ENCODE measurements at places on chromosomes 2 and 18. TPM values are rescaled to one million over a fixed set of nuclear protein-coding genes. Genes with fewer than 3 reads are reported as not detected.

GRCh38 chr2:30266051-30266621, 34.8 kb downstream of the LBH start:
- no peak for DNase-seq

- no peak for DNase-seq
Observed at GRCh38 chr2:96575785-96576456, 39.4 kb downstream of the ARID5A start.

MXD1 gene
- 10.1 TPM for total RNA-seq

GRCh38 chr2:137980459-137980858, 16.2 kb downstream of the HNMT start:
- no peak for DNase-seq

GRCh38 chr2:224670203-224670602, 46.0 kb downstream of the CCDC195 start:
- DNase-seq = no peak

SCG2 gene
- total RNA-seq = 90.3 TPM

DNA sequence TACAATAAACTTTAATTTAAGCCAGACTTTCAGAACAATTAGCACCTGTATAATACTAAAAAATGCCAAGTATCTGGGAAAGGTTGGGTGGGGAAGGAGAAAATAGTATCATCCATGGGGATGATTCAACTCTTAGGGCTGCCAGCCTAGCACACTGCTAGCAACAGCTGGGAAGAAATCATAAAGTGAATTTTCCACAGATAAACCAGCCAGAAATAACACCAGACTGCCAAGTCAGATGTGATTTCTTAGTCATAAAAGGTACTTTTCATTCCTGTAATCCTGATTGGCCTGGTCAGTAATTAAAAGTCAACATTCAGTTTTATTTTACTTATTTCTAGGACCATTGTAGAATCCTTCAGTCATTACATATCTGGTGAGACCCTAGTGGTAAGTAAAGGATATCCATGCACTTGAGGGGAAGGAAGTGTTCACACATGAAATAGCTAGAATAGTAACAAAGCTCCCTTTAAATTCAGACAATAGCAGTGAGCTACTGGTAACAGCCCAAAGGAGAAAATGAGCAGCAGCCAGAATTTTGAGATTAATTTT, 59.4 kb downstream of the LIMS1 start:
- peak; percentile 48 for DNase-seq

DNA sequence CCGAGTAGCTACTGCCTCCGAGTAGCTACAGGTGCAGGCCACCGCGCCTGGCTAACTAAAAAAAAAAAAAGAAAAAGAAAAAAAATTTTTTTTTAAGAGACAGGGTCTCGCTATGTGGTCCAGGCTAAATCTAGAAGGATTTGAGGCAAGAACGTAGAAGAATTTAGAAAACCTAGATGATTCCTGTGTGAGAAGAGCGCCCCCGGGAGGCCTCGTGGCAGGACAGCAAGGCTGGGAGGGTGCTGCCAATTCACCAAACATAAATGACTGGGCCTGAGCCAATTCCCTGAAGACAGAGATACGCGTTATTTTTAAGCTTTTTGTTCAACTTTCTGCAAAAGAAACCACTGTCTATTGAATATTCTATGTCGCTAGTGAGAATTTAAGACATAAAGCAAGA, 90.1 kb upstream of the TGFA start:
- DNase-seq = no peak

DNA sequence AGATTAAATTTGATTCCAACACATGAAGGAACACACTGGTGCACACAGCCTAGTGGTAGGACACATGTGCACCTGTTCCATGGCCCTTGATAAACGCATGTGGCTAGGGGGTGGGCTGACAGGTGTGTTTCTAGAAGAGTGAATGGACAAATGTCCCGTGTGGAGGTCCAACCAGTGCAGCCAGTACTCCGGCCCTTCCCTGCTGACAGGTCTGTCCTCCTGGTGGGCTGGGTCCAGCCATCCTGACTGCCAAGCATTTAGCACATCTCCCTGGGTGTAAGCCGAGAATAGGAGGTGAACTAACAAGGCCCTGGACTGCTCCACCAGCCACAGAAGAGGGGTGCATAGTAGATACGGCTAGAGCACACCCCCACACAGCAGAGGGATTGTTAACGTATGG, 258.7 kb upstream of the RAB6C start:
- DNase-seq = no peak

NOL4 gene
- 2.9 TPM for total RNA-seq

RFX8 gene
- 1.2 TPM for total RNA-seq

DNA sequence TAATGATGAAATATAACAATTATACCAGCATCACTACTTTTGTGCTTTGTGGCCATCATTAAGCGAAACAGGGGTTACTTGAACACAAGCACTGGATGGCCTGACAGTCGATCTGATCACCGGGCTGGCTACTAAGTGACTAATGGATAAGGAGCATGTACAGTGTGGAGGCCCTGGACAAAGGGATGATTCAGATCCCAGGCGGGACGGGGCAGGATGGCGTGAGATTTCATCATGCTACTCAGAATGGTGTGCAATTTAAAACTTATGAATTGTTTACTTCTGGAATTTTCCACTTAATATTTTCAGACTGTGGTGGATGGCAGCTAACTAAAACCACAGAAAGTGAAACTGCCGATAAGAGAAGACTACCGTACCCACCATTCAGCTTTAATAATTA, 7.0 kb upstream of the CLIP4 start:
- no peak for DNase-seq

DNA sequence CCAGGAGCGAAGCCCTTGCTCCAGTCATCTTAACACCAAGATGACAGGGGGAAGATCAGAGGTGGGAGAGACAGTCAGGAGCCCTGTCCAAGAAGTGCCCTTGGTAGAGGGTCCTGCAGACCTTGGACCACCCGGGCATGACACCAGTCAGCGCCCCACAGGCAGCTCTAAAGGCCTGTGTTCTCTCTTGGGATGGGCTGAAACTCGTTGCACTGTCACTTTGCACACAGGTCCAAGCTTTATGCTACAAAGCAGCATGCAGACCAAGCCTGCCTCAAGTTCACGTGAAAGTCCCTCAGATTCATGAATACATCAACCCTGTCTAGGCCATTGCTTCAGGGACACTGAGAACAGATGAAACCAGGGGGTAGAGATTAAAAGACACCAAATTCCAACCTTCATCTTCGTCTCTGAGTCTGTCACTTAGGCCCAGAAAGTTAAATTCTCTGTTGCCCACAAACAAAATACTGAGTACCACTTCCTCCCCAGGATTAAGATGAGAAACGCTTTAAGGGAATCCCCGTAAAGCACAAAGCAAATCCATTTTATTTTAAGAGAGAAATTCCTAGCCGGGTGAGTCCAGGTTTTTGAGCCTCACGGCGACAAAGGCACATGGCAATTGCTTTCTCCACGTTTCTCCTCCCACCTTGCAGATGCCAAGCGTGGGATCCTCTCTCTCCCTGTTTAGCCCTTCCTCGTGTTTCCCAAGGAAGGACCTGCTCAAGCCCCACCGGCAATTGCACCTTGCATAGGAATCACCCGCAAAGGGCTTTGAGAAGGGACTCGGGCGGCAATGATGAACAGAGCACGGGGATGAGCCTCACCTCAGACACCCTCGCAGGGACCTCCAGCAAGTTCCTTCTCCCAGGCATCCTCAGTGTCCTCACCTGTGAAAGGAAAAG, 75.0 kb upstream of the ID2 start:
- no peak for DNase-seq

GPBAR1 gene
- 2.4 TPM for total RNA-seq

DNA sequence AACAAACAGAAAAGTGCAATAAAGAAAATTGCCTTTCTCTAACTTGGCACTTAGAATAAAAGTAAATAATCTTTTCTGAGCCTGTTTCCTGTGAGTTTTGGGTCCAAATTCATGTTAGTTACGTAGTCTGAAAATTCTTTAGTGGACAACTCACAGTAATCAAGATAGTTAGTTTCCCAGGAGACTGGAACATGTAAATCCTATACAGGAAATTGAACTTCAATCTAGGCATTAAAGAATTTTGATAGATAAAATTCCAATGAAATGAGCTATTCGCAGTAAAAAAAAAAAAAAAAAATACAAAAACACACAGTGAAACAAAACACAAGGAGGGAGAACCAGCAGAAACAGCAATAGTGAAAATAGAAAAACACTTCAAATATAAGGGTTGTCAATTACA, 83.8 kb upstream of the REG3G start:
- DNase-seq = no peak

MFSD6 gene
- 51.5 TPM for total RNA-seq

DNA sequence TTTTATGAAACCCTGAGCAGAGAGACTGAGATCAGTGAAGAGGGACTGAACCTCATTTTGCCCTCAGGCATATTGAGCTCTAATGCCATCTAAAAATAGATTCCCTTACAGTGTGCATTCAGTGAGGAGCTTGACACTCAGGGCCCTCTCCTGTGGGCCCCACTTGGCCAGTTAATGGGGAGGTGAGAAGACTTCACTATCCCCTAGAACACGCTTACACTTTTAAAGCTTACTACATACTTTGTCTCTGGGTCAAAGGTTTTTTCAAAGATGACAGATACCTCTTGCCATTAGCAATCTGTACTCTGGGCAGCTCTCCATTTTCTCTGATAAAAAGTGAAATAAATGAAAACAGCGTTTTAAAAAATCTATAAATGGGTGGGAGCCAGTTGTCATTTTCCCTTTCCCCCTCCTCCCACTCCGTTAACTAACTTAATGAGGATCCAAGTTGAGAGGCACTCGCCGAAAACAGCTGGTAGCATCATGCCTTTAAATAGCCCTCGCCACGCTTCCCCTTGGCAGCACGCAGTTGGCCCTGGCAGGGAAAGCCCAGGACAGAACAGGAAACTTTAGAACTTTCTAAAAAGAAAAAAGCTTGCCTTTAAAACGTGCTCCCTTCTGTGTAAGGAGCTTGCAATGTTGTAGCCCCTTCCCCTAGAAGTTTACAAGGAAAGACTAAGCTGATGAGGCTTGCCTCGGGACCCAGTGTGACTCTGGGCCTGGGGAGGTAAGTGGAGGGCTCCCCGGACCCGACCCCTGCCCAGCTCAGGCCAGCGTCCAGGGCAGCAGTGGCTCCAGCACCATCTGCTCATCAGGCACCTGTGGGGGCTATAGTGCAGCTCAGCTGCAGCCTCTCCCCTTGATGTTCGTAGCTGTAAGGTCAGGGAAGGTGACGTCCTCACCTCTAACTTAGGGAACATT, 58.8 kb upstream of the FOSL2 start:
- no peak for DNase-seq

All from umbilical cord (tissue), 2 donors.